ENCODE measurements at places on chromosomes 2 and 18. TPM values are rescaled to one million over a fixed set of nuclear protein-coding genes. Genes with fewer than 3 reads are reported as not detected.

Gene KCNF1
- 0.04 TPM for total RNA-seq

Gene LYPD6B
- 4.9 TPM for total RNA-seq

Gene RBM44
- not detected for total RNA-seq

Gene C2orf81
- 4.8 TPM for total RNA-seq

Gene SLC5A7
- not detected for total RNA-seq

Gene LAMA1
- 20.2 TPM for total RNA-seq

Gene FRZB
- 0.08 TPM for total RNA-seq

Gene ANAPC1
- 45.3 TPM for total RNA-seq

Gene C2orf66
- total RNA-seq = not detected

Gene HOXD4
- not detected for total RNA-seq

Gene RGPD3
- 0.08 TPM for total RNA-seq

Gene PAIP2B
- total RNA-seq = 1.5 TPM

Gene FOXI3
- not detected for total RNA-seq

Gene PDE1A
- not detected for total RNA-seq

Gene TUBA4B
- total RNA-seq = not detected

Gene MERTK
- not detected for total RNA-seq

Gene COLEC12
- 0.38 TPM for total RNA-seq

Gene CCDC121
- total RNA-seq = 1.0 TPM

Gene CNGA3
- not detected for total RNA-seq

Gene LRRTM4
- not detected for total RNA-seq

Gene DSC3
- total RNA-seq = 64.9 TPM

Gene CXCR1
- 0.11 TPM for total RNA-seq

Gene ANKRD30B
- total RNA-seq = not detected

Gene RAB6C
- total RNA-seq = not detected

Gene DNAJC5G
- not detected for total RNA-seq

Gene DLGAP1
- not detected for total RNA-seq

Gene CYRIA
- 0.30 TPM for total RNA-seq

Gene ZNF521
- total RNA-seq = not detected

Gene RIT2
- total RNA-seq = not detected

Gene LIPG
- 118 TPM for total RNA-seq

Gene PAX8
- 3.7 TPM for total RNA-seq

Gene IL36RN
- 0.15 TPM for total RNA-seq
